CD4-positive, alpha-beta T cell (primary cell): ENCODE measurements at places on chromosomes 4 and X. TPM values are rescaled to one million over a fixed set of nuclear protein-coding genes. Genes with fewer than 3 reads are reported as not detected.

The MCF2 gene
- 1.1 TPM for total RNA-seq

DNA sequence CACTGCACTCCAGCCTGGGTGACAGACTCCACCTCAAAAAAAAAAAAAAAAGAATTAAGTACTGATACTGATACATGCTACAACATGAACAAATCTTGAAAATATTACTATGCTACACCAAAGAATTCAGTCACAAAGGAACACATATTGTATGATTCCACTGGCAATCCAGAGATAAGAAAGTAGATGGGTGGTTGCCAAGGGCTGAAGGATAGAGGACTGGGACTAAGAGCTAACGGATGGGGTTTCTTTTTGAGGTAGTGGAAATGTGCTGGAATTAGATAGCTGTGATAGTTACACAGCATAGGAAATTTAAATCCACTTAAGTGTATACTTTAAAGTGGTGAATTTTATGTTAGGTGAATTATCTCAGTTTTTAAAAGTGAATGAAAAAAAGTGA, 12.5 kb downstream of the ATP11C start:
- no peak for DNase-seq

- no peak for DNase-seq
These were observed 4.6 kb upstream of the CLDN24 start for GRCh38 chr4:183326853-183327252.

- no peak for DNase-seq
These were observed 141.8 kb downstream of the SMIM20 start for GRCh38 chr4:26055855-26056254.

GRCh38 chrX:119190831-119191230, 45.3 kb upstream of the PGRMC1 start:
- no peak for DNase-seq

The NAAA gene
- total RNA-seq = 33.3 TPM
